ENCODE measurements at places on chromosomes 5 and 9. TPM values are rescaled to one million over a fixed set of nuclear protein-coding genes. Genes with fewer than 3 reads are reported as not detected.

Gene BAAT
- total RNA-seq = not detected

Gene C9orf72
- total RNA-seq = 26.0 TPM

Gene ACOT12
- total RNA-seq = not detected

Gene KIF4B
- total RNA-seq = not detected

Gene CDH18
- not detected for total RNA-seq

Gene IL3
- total RNA-seq = not detected

Gene SMIM32
- not detected for total RNA-seq

Gene AQP7
- 0.33 TPM for total RNA-seq

Gene P4HA2
- total RNA-seq = 23.9 TPM

Gene LCN1
- total RNA-seq = not detected

Data from sigmoid colon (tissue), 7 donors.